Activated T-helper 2 cell treated with anti-CD3 and anti-CD28 coated beads, Interferon-gamma antibody, Interleukin-2, Interleukin-4, amounts not matched to agents 10 μg/mL and 5 μg/mL and 100 μg/mL, durations not matched to agents 14 hours and 24 hours and 36 hours (primary cell): ENCODE measurements at places on chromosomes 13 and 19. TPM values are rescaled to one million over a fixed set of nuclear protein-coding genes. Genes with fewer than 3 reads are reported as not detected.

Gene STK24
- total RNA-seq: 119 and 127 TPM in 2 replicates

Gene SIGLEC10
- 4.0 and 6.6 TPM in 2 replicates for total RNA-seq

Gene PRR12
- 34.2 and 34.6 TPM in 2 replicates for total RNA-seq

Gene RHPN2
- total RNA-seq: 3.5 and 5.0 TPM in 2 replicates

Gene LACC1
- total RNA-seq: 0.62 and 0.71 TPM in 2 replicates

Gene BICRA
- 12.0 and 12.2 TPM in 2 replicates for total RNA-seq

Gene ANKRD24
- total RNA-seq: 0.30 and 0.50 TPM in 2 replicates
